NCI-H69 (cell line): ENCODE measurements at places on chromosomes 7 and 10.

GRCh38 chr7:111162692-111163091 lies 71.8 kb downstream of the LRRN3 start:
- no peak for DNase-seq

- DNase-seq = peak; percentile 62
These were observed 56.4 kb downstream of the THNSL1 start for GRCh38 chr10:25072786-25073185.

DNA sequence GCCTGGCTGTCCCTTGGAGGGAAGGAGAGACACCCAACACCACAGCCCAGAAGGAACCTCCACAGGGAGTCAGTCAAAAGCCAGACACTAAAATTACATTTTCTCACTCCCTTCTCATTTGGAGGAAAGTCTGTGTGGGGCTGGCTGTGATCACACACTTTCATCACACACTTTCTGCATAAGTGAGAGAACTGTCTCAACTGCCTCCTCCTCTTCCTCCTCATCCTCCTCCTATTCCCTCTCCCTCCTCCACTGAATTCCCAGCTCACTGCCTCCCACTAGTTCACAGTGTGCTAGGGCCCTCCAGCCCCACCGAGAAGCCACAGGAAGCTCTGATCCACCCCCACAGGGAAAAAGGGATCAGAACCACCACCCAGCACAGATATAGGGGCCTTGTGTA lies 91.6 kb downstream of the KCNMA1 start:
- DNase-seq = peak; percentile 35

GRCh38 chr10:110296966-110297365 lies 7.8 kb downstream of the SMNDC1 start:
- DNase-seq = no peak

DNA sequence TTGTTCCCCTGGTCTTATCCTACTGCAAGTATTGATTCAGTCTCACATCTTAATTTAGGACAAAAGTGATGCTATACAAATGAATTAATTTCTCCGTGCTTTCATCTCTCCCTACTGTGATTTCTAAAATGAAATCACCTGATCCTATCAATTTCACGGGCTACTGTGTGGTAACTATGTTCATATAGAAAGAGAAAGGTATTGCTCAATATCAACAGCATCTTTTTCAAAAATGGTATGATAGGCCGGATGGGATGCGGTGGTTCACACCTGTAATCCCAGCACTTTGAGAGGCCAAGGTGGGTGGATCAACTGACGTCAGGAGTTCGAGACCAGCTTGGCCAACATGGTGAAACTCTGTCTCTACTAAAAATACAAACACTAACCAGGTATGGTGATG lies 71.2 kb downstream of the PIK3CG start:
- no peak for DNase-seq

DNA sequence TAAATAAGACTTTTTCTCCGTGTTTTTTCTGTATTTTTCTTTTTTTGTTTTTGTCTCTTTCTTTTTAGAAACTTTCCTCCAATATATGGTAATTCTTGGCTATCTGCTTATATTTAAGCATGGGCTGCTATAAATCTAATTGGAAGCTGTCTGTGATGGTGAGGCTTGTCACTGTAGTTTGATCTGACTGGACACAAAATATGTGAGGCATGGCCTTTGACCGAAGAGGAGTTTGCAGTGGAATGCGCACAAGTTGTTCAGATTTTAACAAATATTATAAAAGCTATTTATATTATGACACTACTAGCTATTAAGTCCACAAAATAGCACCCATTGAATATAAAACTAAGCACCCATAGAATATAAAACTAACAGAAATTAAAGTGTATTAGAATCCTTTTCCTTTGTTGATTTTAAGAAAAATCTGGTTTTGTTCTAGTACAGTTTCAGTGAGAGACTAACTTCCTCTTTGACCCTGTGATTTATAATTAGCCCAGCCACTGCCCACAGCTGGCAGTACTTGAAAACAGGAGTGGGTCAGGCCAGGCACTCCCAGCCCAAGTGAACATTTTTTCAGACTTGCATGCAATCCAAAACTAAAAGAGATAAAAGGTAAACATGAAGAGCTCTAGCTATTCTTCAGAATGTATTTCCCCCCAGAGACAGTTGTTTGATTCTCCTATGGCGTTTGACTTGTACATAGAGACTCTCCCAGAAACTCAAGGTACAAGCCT lies 69.9 kb upstream of the FGL2 start:
- no peak for DNase-seq

GRCh38 chr10:132446661-132447445 lies 49.9 kb downstream of the PWWP2B start:
- DNase-seq = peak; percentile 87

GRCh38 chr10:89805599-89806013 lies 104.2 kb downstream of the KIF20B start:
- DNase-seq = no peak

DNA sequence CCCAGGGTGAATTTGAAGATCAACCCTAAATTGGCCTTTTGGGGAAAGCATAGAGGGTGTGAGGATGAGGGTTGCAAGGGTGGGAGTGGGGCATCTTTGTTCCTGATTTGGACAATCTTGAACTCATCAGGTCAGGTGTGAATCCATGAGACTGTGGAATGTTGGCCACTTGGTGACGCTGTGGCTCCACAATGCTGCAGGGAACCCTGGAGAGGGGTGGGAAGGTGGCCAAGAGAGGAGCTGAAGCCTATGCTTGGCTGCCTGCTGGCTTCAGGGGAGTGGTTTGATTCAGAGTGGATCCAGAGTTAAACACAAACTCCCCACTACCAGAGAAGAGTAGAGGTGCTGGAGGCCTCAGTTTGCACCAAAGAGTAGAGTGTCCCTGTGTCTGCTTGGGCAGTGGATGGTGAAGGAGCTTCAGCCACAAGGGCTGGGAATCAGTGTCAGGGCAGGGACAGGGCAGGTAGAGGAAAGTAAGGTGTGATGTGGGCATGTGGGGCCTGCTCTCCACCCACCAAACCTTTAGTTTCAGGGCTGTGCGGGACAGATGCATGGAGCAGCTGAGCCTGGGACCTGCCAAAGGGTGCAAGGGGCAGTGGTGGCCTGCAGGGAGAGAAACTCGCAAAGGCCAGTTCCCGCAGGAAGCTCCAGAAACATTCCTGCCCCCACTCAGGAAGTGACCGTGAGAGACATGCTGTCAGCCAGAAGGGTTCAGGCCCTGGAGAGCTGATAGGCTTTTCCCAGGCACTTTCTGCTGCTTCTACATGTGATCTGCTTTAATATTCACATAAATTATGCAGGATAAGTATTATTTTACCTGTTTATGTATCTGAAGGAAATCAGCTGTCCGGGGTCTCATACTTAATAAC lies 81.0 kb upstream of the PRSS58 start:
- DNase-seq = peak; percentile 93

GRCh38 chr7:77827999-77828398 lies 29.4 kb downstream of the PHTF2 start:
- peak; percentile 78 for DNase-seq

- peak; percentile 27 for DNase-seq
These were observed 82.2 kb upstream of the GPR22 start for GRCh38 chr7:107387573-107388219.

GRCh38 chr10:101817337-101818118 lies 716 bp downstream of the OGA start:
- peak; percentile 64 for DNase-seq

- DNase-seq = peak; percentile 31
These were observed 101.8 kb upstream of the STRIP2 start for GRCh38 chr7:129332254-129333035.

DNA sequence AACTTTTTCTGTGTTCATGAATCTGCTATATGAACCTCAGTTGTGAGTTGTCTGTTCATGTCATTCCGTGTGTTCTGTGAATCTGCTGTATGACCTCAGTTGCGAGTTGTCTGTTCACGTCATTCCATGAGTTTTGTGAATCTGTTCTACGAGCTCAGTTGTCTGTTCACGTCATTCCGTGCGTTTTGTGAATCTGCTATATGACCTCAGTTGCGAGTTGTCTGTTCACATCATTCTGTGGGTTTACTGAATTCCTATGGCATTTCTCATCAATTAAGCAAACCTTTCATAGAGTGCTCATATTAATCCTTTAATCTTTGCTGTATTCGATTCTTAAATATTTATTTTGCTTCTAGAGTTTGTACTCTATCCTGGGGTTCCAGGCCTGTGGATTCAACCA lies 150.6 kb downstream of the DIP2C start:
- no peak for DNase-seq

GRCh38 chr7:127413326-127413725 lies 20.8 kb upstream of the ZNF800 start:
- DNase-seq = no peak

GRCh38 chr7:71509381-71509780 lies 377.4 kb downstream of the GALNT17 start:
- no peak for DNase-seq

DNA sequence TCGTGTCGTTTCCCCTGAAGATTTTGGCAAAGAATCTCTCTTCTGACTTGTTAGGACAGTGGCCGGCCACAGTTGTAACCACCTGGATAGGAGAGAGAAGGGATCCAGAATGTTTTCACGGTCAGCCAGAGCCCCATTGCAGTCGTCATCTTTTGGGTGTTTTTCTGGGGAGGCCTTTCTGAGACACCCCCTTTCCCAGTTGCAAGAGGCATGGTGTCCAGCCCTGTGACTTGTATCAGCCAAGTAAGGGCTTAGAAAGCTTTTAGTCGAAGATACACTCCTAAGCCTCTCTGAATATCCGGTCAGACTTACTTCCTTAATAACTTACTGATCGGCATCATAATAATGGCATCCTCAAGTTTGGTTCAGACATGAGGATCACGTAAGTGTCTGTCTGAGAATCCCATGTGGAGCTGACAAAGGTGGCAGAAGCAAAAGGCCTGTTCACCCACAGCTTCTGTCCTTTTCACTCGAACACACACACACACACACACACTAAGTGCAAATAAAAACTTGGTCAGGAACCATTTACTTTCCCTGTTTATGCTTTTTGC lies 435.7 kb upstream of the GALNT17 start:
- peak; percentile 82 for DNase-seq

GRCh38 chr7:17369691-17370426 lies 71.4 kb downstream of the AHR start:
- no peak for DNase-seq

- DNase-seq = no peak
These were observed 14.0 kb upstream of the GRIFIN start for GRCh38 chr7:2490181-2490651.

DNA sequence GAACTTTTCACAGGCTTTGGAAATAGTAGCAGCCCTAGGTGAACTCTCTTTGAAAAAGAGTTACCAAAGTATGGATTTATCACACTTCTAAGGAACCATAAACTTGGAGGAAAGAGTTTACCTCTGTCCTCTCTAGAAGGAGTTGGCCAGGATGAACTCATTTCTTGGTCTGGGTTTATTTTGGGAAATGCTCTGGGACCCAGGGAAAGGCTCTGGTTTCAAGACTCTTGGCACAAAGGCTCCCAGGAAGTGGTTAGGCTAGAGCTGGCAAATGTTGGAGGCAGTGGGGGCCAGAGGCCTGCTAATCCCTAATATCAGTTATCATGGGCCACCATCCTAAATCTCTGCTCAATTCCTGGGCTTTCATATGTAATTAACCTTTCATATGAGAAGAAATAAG lies 36.3 kb upstream of the CDK6 start:
- no peak for DNase-seq
